MV-4-11 (cell line): ENCODE measurements at places on chromosomes 2 and 18.

DNA sequence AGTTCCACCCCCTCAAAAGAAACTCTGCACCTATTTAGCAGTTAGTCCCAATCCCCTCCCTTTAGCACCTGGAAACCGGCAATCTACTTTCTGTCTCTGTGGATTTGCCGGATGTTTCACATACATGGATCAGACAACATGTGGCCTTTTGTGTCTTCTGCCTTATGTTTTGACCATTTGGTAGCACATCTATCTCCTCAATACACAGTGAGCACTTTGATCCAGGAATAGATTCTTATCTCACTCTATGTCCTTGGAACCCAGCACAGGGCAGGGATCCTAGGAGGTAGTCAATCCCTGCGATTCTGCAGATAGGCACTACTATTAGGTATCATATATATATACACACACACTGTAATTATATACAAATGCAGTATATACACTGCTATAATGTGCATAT is 3.8 kb upstream of the OTOF start:
- DNase-seq, result no peak

GRCh38 chr2:17604050-17604449 is 63.6 kb downstream of the VSNL1 start:
- no peak for DNase-seq

DNA sequence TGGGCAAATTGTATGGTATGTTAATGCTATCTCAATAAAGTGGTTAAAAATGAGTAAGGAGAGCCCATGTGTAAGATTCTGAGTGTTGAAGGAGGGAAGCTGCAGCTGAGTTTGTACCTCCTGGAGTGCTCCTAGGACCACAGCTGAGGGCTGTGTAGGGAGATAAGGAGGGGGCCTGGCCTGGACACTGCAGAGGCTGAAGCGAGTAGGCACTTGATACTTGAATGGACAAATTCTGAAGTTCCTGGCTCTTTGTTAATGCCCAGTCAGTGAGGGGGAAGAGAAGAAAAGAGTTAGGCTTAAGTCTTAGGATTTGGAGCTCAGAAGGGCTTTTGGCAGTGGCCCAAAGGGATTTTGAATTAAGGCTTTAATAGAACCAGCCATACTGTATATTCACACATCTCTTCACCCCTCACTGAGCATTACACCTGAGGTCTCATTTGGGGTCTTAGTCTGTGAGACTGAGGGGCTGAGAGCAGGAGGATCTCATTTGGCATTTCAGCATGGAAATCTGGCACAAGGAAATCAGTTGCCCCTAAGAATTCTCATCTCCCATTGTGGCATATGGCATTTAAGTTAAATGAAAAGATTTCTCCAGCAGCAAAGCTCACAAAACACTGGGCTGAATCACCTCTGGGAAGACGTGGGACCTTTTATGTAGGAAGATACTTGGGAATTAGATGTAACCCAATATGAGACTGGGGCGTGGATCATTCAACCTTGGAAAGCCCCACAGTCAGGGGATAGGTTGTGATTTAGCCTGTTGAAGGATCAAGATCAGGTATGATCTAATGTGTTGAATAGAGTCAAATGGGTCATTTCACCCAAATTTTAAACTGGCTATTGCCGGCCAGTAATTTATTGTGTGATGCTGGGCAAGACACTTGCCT is 46.8 kb downstream of the LIPG start:
- DNase-seq, result no peak

- DNase-seq, result no peak
Measured at GRCh38 chr2:230418341-230419016, 2.5 kb downstream of the SP100 start.

GRCh38 chr2:641872-642815 is 35.1 kb downstream of the TMEM18 start:
- DNase-seq, result no peak

GRCh38 chr2:231932985-231933915 is 7.1 kb upstream of the NPPC start:
- DNase-seq, result no peak

DNA sequence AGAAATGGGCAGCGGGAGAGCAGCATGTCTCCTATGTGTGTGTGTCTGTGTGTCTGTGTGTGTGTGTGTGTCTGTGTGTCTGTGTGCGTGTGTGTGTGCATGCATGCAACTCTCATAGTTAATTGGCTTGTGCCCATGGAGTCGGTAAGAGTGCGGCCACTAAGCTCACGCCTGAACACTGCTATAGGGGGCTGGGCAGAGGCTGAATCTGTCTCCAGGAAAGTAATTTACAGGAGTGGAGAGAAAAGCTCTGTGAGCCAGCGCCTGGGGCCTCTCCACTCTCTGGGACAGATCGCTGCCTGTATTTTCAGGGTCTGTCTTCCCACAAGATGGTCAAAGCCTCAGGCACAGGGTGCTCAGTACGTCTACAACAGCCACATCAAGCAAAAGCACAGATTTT is 553.4 kb downstream of the TNS1 start:
- DNase-seq, result no peak

DNA sequence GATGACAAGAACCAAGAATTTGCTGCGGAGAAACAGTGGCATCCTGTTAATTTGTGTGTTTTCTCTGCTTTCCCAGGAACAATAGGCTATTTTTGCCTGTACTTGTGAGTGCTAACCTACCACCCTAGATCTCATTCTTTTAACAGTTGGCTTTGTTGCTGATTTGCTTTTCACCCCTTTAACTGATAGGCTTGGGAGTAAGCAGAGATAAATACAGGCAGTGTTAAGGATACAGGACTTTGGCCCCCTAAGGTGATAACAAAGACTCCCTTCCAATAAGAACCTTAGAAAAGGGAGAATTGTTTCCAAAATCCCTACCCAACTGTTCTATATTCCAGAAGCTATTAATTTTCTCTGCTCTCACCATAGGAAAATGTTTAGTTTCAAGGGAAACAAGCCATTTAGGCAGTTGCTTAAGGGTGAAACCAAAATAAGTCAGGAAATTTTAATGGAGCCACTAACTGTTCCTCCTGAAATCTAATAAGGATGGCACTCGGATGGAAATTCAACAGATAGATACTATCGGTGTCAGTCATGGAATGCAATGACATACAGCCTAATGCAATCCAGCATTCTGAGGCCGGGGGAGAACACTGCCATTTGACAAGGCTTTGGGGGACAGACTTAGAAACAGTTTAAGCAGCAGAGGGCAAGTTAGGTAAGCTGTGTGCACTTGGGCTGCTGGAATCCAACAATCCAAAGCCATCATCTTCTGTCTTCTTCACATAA is 238.8 kb downstream of the RNF152 start:
- no peak for DNase-seq

GRCh38 chr2:200774920-200775319 is 36.8 kb upstream of the BZW1 start:
- no peak for DNase-seq

DNA sequence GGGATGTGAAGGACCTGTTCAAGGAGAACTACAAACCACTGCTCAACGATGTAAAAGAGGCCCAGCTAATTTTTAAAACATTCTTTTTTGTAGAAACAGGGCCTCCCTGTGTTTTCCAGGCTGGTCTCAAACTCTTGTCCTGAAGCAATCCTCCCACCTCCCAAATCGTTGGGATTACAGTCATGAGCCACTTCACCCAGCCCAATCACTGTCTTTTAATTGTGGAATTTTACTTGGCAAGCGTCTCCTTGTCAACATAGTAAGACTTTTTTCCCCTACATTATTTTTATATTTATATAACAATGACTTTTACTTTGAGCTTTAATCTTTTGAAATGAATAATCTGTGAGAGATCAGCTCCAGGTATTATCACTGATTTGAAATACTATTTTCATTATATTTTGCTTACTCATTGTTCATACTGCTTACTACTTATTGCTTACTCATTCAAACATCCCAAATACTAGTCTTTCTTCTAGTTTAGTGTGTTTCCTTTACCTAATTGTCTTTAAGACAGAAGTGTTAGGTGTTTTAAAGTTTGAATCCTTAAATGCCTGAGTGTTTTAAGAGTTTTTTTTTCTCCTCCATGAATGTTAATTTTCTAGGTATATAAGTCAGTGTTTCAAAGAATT is 48.9 kb downstream of the PTPN4 start:
- DNase-seq, result no peak

- no peak for DNase-seq
Measured at GRCh38 chr2:37436323-37436722, 91.9 kb downstream of the QPCT start.

- no peak for DNase-seq
Measured at GRCh38 chr18:7641813-7642212, 74.7 kb downstream of the PTPRM start.

DNA sequence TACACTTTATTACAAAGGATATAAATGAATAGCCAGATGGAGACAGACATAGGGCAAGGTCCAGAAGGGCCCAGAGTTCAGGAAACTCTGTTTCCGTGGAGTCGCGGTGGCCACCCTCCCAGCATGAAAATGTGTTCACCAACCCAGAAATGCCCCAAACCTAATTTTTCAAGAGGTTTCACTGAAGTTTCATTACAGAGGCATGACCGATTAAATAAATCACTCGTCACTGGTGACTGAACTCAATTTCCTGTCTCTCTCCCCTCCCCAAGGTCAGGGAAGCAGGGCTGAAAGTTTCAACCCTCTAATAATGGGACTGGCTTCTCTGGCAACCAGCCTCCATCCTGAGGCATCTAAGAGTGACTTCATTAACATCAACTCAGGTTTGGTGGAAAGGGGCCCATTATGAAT is 22.4 kb downstream of the USP40 start:
- DNase-seq, result no peak

GRCh38 chr2:76953733-76954347 is 568.3 kb downstream of the LRRTM4 start:
- peak; percentile 43 for DNase-seq

GRCh38 chr2:212384027-212384426 is 154.6 kb downstream of the ERBB4 start:
- DNase-seq, result no peak

GRCh38 chr18:22432657-22433137 is 15.0 kb upstream of the CTAGE1 start:
- no peak for DNase-seq

DNA sequence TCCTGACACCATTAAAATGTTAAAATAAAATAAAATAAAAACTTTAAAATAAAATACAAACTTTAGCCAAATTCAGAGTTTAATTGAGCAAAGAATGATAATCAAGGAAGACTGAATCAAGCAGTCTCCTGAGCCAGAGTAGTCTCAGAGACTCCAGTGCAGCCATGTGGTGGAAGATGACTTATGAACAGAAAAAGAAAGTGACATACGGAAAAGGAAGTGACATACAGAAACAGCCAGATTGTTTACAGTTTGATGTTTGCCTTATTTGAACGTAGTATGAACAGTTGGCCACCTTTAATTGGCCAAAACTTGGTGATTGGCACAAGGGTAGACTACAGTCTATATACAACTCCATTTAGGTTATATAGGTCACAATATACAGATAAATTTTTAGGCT is 787.2 kb downstream of the ADCYAP1 start:
- DNase-seq, result no peak

DNA sequence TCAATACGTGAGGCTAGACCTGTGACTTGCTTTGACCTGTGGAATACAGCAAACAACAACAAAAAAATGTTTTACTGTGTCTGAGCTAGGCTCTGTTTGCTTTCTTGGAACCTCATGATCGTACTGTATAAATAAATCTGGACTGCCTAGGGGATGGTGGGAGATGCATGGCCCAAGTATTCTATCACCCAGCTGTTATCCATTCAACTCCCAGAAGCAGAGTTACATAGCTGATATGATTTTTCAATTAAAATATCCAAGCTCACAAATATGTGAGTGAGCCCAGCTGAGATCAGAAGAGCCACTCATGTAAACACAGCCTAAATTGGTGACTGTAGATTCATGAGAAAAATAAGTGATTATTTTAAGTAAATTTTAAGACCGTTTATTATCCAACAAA is 154.1 kb upstream of the THUMPD2 start:
- DNase-seq, result no peak
